T-helper 2 cell treated with Interferon-gamma antibody and Interleukin-4, amounts not matched to agents 5 μg/mL and 100 μg/mL, for 36 hours (primary cell): ENCODE measurements at places on chromosomes 5 and 9.
A peak's percentile ranks its signal among the peaks of the same experiment; 100 is the strongest.

- no peak for DNase-seq
These were observed 17.7 kb upstream of the CARTPT start for GRCh38 chr5:71701407-71701806.

DNA sequence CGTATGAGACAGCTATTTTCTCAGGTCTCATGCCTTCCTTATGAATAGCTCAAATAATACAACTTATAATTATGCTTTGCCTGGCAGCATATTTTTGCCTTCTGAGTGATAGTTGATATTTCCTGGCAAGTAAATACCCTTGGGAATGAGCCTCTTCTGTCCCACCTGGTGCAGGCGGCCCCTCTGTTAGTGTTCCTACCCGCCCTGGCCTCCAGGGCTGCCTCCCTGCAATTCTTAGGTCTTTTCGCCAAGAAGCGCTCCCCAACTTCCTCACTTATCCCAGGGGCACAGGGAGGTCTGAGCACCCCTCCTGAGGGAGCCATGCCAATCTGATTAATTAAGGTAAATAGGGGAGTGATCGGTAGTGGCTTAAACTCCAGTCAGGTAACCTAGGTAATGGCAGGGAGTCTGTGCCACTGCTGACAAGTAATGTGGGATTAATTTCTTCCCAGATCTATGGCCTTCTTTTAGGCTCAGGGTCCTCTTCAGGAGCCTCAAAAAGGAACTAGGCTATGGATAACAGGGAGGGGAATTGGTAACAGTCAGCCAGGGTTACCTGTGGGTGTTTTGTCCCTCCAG is 81.5 kb downstream of the GALNT10 start:
- no peak for DNase-seq

DNA sequence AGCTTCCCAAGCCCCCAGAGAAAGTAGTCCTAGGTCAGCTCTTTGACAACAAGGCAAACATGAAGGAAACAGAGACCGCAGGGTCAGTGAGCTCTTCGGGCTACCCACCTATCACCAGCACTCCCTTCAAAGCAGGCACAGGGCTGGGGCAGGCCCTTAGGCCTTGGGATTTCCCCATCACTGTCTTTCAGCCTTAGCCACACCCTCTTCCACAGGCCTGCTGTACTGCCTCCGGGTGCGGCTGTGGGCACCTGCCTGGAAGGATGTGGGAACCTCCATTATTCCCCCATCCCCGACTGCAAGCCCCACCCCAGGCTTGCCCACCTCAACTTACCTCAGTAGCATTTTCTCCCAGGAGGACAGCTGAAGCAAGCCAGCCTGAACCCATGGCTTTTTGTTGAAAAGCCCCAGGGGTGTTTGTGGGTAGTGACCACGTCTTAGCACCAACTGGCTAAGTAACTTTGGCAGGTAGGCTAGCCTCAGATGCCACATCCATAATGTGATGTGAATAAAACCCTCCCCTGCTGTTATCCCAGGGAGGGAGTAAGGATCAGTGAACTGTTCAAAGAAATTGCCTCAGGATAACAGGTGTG is 100.2 kb downstream of the PIK3R1 start:
- peak; percentile 42 for DNase-seq

- DNase-seq, result no peak
These were observed 122.3 kb upstream of the CDH10 start for GRCh38 chr5:24767086-24767485.

- no peak for DNase-seq
These were observed 179.1 kb downstream of the FGF1 start for GRCh38 chr5:142506756-142507155.

- DNase-seq, result no peak
These were observed 359.3 kb downstream of the LRRC70 start for GRCh38 chr5:62937661-62938558.

- peak; percentile 20 for DNase-seq
These were observed 22.9 kb upstream of the HMGCS1 start for GRCh38 chr5:43336159-43336558.
